ENCODE measurements at places on chromosomes 5 and 9.
A peak's percentile ranks its signal among the peaks of the same experiment; 100 is the strongest.

- DNase-seq: no peak
Measured at GRCh38 chr9:99561961-99562565, 259.6 kb upstream of the NR4A3 start.

DNA sequence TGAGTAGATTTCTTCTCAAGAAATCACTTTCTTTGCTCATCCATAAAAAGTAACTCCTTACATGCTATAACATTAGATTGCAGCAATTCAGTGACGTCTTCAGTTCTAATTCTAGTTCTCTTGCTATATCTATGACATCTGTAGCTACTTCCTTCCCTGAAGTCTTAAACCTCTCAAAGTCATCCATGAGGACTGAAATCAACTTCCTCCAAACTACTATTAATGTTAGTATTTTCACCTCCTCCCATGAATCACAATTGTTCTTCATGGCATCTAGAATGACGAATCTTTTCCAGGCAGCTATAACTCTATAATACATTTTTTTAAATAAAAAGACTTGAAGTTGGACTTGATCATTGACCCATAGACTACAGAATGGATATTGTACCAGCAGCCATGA, 46.2 kb upstream of the PRRC1 start:
- DNase-seq: no peak

DNA sequence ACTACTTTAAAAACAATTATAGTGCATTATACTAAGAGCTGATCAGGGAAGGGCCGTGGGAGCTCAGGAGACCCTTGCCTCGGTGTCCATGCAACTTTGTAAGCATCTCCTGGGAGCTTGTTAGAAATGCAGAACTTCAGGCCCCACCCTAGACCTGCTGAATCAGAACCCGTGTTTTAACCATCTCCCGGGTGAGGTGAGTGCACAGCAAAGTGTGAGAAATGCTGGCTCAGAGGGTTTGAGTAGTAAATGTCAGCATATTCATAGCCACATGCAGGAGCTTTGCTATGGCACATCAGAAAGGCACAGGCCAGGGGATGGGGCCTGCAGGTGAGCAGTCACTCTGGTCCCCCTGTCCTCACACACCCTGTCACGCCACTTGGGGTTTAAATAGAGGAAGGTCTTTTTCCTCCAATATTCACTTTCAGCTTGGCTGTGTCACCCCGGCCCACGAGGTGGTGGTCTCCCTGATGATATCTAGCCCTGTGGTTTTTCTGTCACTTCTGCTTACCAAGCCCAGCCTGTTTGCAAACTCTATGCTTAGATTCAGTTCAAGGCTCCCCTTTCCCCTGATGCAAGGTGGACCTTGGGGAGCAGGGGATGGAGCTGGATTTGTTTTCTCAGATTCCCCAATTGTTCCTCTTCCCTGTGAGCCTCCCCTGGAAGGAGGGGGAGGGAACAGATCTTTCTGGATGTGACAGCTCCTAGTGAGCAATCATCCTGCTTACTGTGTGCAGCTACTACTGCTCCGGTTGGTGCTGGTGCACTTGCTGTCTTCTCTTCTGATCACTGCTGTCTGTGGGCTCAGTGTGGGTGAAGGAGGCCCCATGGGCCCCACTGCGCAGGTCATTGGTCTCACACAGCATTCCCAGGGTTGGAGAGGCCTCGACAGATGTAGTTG, 51.8 kb upstream of the TGFBR1 start:
- DNase-seq: no peak

DNA sequence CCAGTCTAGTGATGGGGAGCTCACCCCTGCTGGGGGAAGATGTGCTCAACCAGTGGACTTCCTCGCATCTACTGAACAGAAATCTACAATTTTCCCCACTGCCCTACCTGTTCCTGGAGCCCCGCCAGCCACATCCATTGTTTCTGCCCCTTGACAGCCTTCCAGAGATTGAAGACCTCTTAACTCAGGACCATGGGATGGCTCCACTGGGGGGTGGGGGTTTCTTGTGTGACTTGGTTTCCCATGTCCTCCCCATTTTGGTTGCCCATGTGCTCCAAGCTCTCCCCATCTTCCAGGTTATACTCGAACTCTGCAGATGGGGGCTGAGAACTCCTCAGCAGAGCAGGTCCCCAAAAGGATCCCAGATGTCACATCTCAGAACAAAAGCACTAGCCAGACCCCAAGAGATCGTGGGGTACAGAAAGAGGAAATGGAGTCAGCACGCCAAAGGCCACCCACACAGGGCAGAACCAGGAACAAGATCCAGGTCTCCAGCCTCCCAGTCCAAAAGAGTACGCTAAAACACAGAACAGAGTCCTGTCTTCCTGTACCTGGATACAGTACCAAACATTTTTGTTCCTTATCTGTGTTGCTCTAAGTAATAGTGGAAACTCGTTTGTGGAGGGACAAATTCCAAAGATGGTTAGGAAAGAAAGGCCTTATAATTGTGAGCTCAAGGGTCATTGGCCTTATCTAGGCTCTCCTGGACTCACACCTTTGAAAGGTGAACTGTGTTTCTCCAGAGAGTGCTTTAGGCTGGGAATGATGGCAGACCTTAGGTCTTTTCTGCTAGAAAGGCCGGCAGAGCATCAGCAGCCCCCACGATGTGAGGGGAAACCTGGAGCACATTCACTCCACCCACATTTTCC, 15.8 kb downstream of the CORO2A start:
- peak; percentile 12 for DNase-seq

- DNase-seq: no peak
Measured at GRCh38 chr9:89447416-89447815, 50.5 kb downstream of the SEMA4D start.

- no peak for DNase-seq
Measured at GRCh38 chr9:36625006-36625615, 52.4 kb downstream of the MELK start.

DNA sequence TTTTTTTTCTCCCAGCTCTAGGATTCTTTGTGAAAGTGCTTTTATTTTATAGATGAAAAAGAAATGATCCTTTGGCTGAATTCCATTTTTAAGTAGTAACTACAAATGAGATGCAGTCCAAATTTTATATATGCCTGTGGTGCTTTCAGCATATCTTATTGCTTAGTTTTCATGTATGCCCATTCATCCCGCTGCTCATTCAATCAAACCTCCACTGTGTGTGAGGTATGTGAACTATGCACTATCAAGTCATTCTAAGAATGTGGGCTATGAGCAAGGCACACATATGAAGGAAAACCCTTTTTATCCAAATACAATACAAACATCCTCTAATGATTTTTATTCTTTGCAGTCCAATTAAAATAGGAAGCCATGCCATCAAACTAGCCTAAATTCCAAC, 1069.1 kb upstream of the DMAC1 start:
- DNase-seq: no peak

GRCh38 chr5:50763846-50764245, 97.4 kb downstream of the PARP8 start:
- no peak for DNase-seq

DNA sequence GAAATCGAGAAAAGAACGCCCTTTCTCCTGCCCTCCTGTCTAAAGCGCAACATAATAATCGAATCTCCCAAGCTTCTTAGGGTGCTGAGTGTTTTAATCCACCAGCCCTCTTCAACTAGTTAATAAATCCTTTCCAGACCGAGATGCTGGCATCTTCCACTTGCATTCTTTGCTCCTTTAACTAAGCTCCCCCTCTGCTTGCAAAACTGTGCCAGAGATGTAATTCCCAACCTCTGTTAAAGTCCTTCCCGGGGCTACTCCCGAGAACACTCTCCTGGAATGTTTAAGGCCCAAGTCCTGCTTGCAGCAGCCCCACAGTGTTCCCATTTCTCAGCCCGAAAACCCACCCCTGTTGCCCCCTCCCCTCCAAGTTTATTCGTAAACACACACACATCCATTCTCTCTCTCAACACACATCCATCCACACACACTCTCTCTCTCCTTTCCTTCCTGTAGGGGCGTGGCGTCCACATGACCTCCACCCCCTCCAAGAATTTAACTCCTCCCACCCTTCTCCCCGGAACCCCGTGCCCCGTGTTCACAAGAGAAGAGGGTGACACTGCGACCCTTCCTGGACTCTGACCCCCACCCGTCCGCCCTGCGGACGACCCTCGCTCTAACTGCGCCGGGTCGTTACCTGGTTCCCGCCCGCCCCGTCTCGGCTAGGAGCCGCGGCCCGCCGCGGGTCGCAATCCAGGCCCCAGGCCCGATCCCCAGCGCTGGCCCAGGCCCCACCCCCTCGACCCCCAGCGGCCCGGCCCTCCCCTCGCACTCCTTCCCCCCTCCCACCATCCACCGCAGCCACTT, 7.0 kb upstream of the MGAT1 start:
- peak; percentile 91 for DNase-seq

DNA sequence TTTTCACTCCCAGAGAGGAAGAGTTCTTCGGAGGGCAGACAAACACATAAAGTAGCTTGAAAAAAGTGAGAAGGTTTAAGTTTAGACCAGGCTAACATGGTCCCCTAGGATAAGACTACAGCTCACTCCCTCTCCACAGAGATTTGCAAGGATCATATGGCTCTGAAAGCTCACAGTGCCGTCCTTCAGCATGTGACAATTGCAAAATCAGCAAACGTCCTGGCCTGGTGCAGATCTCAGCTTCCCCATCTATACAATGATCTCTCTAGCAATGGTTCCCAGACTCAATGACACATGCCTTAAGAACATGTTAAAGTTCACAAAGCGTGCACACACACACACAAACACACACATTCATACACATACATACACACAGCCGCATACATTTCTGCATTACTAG, 327.6 kb downstream of the ACTL7B start:
- no peak for DNase-seq

GRCh38 chr5:142958944-142959682, 188.9 kb downstream of the ARHGAP26 start:
- DNase-seq: no peak

DNA sequence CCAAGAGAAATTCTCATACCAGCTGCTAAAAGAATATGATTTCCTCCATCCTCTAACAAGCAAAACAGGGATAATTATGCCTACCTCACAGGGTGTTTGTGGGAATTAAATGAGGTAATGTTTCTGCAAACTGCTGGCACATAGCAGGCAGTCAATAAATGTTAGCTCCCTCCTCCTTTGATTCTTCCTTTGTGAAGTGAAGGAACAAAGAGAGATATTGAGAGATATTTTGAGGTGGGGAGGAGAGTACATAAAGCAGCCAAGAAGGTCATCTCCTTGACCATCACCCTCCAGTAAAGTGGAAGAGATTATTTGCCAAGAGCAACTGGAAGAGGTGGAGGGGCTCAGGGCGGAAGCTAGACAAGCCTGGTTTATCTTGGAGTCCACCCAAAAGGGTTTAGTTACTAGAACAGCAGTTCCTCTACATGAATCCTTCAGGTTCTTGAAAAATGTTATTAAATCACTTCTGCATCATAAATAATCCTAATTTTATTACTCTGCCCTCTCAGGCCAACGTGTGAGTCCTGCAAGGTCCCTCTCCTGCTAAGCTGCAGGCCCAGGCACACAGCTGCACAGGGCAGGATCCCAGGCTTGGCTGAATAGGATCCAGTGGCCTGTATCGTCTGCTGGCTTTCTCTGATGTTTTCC, 35.0 kb upstream of the TLE1 start:
- peak; percentile 88 for DNase-seq

GRCh38 chr5:110865400-110866094, 126.7 kb downstream of the SLC25A46 start:
- DNase-seq: peak; percentile 55

DNA sequence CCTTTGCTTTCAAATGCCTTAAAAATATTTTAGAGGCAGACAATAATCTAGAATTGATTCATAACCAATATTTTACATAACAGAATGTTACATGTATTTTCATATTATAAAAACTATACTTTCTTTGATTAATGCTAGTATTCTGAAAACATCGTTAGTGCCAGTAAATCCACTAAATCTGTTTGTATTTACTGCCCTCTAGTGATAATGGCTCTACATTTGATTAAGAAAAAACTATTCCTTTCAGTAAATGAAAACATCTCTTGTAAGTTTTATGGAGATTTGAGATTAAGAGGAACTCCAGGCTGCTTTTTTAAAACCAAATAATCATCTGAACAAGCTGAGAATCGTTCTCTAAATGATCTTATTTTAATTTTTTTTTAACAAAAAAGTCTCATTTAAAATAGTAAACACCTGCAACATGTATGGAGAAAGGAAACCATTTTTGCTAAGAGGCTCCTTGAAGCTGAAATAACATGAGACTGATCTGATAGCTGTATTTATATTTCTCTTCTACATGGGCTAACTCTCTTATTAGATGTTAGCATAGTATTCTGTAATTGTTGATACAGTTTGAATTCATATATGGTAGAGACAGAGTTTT, 424.7 kb downstream of the RAB3C start:
- DNase-seq: peak; percentile 58

- DNase-seq: no peak
Measured at GRCh38 chr9:18629136-18629535, 155.2 kb downstream of the ADAMTSL1 start.

DNA sequence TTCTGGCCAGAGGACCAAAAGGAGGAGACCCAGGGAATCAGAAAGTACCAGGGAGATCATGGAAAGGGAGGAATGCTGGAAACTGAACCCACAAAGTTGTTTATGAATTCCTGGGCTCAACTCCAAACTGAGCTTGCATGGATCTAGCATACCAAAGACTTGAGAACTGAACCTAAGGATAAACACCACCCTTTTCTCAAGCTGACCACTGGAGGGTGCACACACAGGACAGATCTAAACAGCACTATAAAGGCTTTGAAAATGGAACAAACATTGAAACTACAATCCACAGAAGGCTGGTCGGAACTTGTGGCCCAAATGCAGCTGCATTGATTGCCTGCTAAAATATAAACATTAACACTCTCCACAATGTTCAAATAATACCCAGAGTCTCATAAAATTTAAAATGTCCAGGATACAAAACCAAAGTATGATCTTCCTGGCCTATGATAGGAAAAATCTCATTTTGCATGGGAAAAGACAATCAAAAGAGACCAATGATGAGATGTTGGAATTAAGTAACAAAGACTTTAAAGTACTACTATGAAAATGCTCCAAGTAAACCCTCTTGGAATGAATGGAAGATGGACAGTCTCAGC, 15.6 kb upstream of the IRF1 start:
- DNase-seq: peak; percentile 57

DNA sequence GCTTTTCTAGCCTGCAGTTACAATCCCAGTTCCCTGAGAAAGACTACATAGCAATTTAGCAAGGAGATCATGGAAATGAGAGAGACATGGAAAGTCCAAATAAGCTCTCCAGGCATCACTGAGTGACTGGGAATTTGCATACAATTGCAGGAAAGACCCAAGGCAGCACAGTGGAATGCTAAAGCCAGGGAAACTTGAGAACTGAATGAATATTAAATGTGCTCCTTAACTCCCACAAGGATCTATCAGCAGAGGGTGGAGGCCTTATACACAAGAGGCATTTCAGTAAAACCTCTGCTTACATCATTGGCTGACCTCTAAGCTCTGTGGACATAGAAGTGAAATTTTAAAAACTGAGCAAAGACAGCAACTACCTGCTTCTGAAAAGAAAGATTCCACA, 355.6 kb upstream of the DAB2 start:
- no peak for DNase-seq

- DNase-seq: no peak
Measured at GRCh38 chr5:76202182-76202581, 119.0 kb downstream of the SV2C start.
